Activated naive CD4-positive, alpha-beta T cell treated with anti-CD3 and anti-CD28 coated beads for 36 hours (primary cell): ENCODE measurements at places on chromosomes 6 and 20. TPM values are rescaled to one million over a fixed set of nuclear protein-coding genes. Genes with fewer than 3 reads are reported as not detected.

The HMGCLL1 gene
- not detected for total RNA-seq

The USP49 gene
- total RNA-seq = 8.3 TPM

The OR2B6 gene
- total RNA-seq = not detected

The WDR27 gene
- total RNA-seq = 38.3 TPM

DNA sequence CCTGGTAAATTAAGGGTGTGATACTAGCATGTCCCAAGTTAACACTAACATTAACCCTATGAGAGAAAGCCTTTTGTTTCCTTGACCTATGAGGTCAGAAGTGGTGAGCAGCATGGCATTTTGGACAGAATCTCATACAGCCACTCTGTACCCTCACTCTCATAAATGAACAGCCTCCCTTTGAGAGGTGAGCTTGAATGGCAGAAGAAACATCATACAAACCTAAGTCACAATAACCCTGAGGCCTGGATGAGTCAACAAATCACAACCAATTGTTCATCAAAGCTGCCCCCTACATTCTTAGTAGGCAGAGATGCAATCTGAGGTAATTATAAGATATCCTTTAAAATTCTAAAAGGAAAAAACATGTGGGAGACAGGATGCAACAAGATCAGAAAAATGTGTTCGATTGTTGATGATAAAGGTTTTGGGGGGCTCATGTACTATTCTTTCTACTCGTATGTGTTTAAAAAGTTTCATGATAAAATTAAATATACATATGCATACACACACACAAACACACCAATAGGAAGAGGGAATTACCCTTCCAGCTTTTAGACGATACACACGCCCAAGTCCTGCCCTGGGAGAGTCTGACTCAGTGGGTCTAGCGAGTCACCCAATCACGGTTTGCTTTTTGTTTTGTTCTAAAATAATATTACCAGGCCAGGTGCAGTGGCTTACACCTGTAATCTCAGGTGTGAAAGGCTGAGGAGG lies 117.3 kb downstream of the ARHGAP18 start:
- no peak overlapping the region for H3K4me3 ChIP-seq
- H3K4me1 ChIP-seq = peaks cover 4% of the 10 kb centered on the region
- no peaks in the 10 kb centered on the region for H3K36me3 ChIP-seq
- peak; percentile 35 for DNase-seq

GRCh38 chr20:57693002-57693582 lies 16.7 kb downstream of the PMEPA1 start:
- DNase-seq = peak; percentile 25
- H3K36me3 ChIP-seq = no peaks in the 10 kb centered on the region
- peaks cover 17% of the 10 kb centered on the region for H3K4me1 ChIP-seq
- no peaks in the 10 kb centered on the region for H3K27me3 ChIP-seq
- no peak overlapping the region for H3K4me3 ChIP-seq

GRCh38 chr20:54345301-54345724 lies 130.1 kb upstream of the DOK5 start:
- H3K27me3 ChIP-seq = peaks cover 18% of the 10 kb centered on the region
- no peak for DNase-seq
- H3K4me3 ChIP-seq = no peak overlapping the region
- peaks cover 15% of the 10 kb centered on the region for H3K4me1 ChIP-seq
- no peak overlapping the region for H3K27ac ChIP-seq
- no peaks in the 10 kb centered on the region for H3K36me3 ChIP-seq

DNA sequence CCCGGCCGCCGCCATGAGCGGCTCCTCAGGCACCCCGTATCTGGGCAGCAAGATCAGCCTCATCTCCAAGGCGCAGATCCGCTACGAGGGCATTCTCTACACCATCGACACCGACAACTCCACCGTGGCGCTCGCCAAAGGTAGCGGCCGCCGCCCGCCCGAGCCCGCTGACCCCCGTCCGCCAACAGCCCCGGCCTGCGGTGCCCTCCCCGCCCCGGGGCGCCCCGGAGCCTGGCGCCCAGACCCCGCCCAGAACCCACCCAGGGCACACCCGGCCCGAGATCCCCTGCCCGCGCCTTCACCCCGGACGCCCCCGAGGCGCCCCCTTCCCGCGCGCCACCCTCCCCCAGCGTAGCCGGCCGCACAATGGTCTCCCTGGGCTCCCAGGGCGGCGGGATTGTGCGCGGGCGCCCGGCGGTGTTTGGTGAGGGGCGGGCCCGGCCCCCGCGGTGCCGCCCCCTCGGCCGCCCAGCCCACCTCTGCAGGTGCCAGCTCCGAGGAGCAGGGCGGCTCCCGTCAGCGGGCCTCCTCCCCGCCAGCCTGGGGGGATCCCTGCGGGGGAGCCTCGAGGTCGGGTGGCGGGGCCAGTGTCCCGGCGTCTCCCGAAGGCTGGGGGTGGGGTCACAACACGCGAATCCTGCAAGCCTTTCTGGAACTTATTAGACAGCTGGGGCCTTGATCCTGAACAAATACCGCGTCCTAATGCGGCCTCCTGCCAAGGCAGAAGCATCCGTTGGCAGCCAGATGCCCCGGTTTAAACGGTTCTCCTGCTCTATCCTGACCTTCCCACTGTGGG lies 577 bp downstream of the LSM14B start:
- peaks cover 52% of the 10 kb centered on the region for H3K4me1 ChIP-seq
- no peaks in the 10 kb centered on the region for H3K27me3 ChIP-seq
- H3K36me3 ChIP-seq = peaks cover 26% of the 10 kb centered on the region
- no peak overlapping the region for H3K27ac ChIP-seq

DNA sequence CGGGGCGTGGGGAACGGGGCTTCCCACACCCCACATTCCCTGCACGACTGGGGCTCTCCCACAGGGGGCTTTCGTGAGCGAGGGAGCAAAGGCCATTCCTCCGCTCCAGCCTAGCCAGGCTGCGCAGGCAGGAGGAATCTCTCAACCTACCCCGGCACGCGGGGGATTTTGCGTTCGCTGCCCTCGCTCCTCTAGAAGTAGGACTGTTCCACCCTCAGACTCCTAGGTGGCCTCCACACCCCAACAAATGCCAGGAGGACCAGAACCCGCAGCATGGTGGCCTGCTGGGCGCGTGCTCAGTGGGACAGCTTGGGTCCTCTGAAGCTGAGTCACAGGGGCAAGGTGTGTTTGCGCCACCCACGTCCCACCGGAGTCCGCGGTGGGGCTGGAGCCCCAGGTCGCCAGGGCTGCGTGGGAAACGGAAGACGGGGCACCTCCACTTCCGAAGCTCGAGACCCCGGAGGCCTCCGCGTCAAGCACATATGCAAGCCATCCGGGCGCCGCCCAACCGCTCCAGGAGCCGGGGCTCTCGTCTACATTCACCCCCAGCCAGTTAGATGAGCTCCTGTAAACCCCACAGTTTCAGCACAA lies 1938.5 kb upstream of the DEFB115 start:
- H3K36me3 ChIP-seq = no peaks in the 10 kb centered on the region
- H3K27ac ChIP-seq = no peak overlapping the region
- peaks cover 3% of the 10 kb centered on the region for H3K4me1 ChIP-seq
- DNase-seq = no peak
- no peak overlapping the region for H3K4me3 ChIP-seq
- H3K27me3 ChIP-seq = peaks cover 14% of the 10 kb centered on the region

GRCh38 chr6:159904497-159904911 lies 13.7 kb downstream of the MAS1 start:
- H3K4me1 ChIP-seq = no peaks in the 10 kb centered on the region
- no peak overlapping the region for H3K4me3 ChIP-seq
- no peaks in the 10 kb centered on the region for H3K36me3 ChIP-seq
- H3K27me3 ChIP-seq = no peaks in the 10 kb centered on the region
- no peak for DNase-seq
- H3K27ac ChIP-seq = no peak overlapping the region
